ENCODE measurements at places on chromosomes 1 and 21.

- no peaks in the 10 kb centered on the region for H3K36me3 ChIP-seq
- peaks cover 28% of the 10 kb centered on the region for H3K27me3 ChIP-seq
- no peak overlapping the region for H3K27ac ChIP-seq
Measured at GRCh38 chr1:20732071-20732587, 374 bp downstream of the SH2D5 start.

DNA sequence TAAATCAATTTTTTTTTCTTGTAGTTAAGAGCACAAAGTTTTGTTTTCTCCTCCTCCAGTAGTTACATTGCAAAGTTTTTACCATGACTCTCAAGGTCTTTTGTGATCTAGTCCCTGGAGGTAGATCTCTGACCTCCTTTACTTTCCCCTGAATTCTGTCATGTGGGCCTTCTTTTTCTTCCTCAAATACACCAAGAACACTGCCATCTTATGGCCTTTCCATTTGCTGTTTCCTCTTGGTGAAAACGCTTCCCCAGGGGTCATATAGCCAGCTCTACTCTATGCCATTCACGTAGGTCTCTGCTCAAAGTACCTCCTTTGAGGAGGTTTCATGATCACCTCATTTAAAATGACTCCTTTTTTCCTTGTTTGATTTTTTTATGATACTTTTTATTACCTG, 2.7 kb downstream of the DDX20 start:
- no peak for DNase-seq
- no peak overlapping the region for H3K4me3 ChIP-seq
- H3K4me1 ChIP-seq = peaks cover 8% of the 10 kb centered on the region
- no peak overlapping the region for H3K27ac ChIP-seq
- H3K36me3 ChIP-seq = peaks cover 44% of the 10 kb centered on the region

- no peak for DNase-seq
- H3K4me1 ChIP-seq = peaks cover 38% of the 10 kb centered on the region
- peak overlapping the region; percentile 46 for H3K27ac ChIP-seq
- H3K4me3 ChIP-seq = no peak overlapping the region
- H3K36me3 ChIP-seq = peaks cover 4% of the 10 kb centered on the region
Measured at GRCh38 chr1:245255783-245256182, 101.0 kb downstream of the KIF26B start.

- no peak overlapping the region for H3K4me3 ChIP-seq
- H3K36me3 ChIP-seq = no peaks in the 10 kb centered on the region
- peak; percentile 89 for DNase-seq
- no peak overlapping the region for H3K27ac ChIP-seq
- no peaks in the 10 kb centered on the region for H3K4me1 ChIP-seq
Measured at GRCh38 chr1:93605812-93606512, 75.7 kb downstream of the BCAR3 start.

All from cardiac muscle cell (in vitro differentiated cells and primary cell).